ENCODE measurements at places on chromosomes 4 and X.

DNA sequence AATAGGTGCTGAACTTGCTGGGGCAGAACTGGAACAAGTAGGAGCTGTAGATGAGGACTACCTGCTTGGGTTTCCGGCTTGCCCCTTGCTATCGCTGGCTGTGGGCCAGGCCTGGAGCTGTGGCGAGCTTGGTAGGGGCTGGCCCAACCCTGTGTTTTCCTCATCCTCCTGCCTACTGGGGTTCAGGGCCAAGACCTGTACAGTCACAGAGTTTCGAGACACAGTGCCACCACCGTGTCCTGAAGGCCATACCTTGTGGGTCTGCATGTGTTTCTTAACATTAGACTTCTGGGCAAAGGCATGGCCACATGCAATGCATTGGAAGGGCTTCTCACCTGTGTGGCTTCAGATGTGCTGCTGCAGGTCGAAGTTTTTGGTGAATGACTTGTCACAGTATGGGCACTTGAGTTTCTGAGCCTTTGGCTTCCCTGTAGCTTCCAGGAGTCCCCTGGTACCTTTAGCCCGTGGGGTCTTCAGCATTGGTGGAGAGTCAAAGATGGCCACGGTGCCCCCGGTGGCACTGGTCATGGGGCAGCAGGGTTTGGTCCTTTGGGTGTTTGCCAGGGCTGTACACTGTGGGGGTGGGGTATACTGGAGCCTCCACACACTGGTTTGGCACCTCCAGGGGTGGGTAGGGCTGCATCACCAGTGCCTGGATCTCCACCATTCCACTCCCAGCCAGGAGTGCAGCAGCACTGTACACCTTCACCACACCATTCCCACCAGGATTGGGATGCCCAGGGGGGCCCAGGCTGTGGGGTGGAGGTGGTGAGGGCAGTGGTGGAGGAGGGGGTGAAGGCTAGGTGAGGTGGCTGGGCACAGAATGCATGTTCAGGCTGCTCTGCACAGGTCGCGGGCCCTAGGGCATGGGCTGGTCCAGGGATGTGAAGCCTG is 52.1 kb downstream of the CFAP299 start:
- DNase-seq: no peak

GRCh38 chrX:40496728-40497127 is 84.0 kb upstream of the ATP6AP2 start:
- DNase-seq: no peak

GRCh38 chr4:185395238-185395955 is at the start of gene LRP2BP:
LRP2BP (minus strand) TSS chr4:185395924; CDS start chr4:185378186, 17,738 bp downstream.
- no peak for DNase-seq

- DNase-seq: no peak
Measured at GRCh38 chr4:169420291-169420690, 149.5 kb upstream of the SH3RF1 start.

DNA sequence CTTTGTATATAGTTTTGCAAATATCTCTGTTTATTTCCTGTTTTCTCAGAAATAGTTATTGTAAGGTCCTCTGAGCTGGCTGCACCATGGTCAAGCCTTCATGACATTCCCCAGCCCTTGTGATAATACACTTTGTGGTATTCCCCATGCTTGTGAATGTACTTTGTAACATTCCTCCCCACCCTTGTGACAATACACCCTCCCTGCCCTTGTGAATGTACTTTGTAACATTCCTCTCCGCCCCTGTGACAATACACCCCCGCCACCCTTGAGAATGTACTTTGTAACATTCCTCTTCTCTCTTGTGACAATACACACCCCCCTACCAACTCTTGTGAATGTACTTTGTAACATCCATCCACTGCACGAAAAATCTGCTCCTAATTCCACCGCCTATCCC is 530.7 kb downstream of the CENPC start:
- no peak for DNase-seq

DNA sequence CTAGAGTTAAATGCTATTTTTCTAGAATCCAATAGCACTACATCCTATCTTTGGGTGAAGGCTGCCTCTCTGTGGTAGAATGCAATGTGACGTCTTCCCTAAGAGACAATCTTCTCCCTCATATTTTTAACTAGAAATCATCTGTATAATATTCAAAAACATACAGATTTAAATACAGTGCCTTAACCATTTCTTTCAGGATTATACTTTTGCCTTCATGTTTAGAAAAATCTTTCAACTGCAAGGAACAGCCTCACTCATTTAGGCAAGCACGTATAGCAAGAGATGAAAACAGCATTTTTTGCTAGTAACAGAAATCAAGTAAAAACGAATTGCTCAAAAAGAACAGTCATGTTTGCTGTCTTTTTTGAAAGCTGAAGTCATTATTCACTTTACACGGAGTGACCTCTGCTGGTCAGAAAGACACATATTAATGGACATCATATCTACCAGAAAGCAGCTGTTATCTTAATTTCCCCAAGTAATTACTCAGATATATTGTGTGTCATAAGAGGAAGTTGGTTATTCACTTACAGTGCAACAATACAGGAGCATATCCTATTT is 422.3 kb downstream of the STPG2 start:
- DNase-seq: no peak

GRCh38 chrX:135000516-135000915 is 9.7 kb downstream of the SMIM10 start:
- no peak for DNase-seq

DNA sequence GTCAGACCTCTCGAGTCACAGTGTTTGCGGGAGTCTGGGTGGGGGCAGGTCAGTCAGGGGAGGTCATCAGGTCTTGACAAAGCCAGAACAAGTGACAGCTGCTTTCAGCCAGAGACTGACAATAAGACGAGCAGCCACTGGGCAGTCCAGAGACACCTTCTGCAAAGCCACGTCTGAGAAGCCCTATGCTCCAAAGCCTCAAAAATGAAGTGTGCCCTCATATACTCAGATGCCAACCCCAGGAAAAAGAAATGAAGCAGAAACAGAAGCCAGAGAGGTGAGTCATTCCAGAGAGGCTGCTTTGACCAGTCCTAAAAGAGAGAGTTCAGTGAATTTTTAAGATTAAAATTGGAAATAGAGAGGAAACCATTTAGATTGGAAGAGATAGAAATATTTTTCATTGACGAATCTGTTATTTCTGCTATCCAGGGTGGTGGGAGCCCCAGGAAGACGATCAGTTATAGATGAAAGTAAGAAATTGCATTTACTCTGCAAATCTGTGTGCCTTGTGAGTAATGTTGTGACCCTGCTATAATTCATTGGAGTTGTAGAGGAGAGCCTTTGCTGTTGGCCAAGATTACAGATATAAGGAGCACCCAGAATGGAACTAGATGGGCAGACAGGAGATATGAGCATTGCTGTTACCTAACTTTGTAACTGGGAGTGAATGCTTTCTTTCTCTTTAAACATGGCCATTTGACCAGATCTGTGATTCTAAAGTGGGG is 77.9 kb downstream of the LRRC66 start:
- DNase-seq: no peak

DNA sequence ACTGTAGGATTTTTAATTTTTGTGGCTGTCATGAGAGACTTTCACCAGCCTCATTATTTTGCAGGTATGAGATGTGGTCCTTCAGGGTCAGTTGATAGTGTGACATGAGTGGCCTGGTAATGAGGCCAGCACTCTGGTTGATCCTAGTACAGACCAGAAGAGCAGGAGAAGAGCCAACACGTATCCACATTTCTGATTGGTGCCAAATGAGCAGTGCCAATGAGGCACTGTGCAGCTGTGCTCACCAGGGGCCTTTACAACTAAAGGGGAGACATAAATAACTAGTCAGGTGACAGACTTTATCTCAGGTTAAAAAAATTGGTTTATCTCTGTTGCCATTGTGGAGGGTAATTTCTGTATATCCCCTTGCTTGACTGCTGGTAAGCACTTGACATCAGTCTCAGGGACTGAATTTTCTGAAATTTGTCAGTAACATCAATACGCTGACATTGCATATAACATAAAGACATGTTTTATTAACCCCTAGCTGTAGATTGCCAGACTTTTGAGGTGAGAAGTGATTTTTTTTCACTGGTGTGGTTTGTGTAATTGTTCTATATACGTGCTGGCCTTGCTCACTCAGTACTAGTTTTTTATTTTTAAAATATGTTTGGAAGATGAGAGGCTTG is 101.2 kb downstream of the AFF1 start:
- no peak for DNase-seq

DNA sequence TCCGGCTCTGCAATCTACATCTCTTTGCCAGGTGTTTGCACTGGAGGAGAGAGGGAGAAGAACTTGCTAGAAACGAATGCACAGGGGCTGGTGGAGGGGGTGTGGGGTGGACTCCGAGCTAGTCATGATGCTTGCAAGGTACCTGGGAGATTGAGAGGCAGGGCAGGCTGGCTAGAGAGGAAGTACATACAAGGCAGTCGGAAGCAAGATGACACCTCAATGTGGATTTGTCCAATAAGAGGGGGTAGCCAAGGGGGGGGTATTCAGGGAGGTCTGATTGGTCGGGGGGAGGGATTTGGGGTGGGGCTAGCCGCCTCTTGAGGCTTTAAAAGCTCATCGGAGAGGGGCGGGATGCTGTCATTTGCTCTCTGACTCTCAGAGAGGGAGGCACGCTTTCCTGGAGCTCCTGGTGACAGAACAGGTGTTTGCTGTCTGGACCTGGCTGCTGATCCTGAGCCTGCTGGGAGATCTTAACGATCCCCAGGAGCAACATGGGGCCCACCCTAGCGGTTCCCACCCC is at the start of gene GPR50:
Gene GPR50 (plus strand): TSS at position 354 of the 520 bp plus-strand sequence. CDS start 138 bp downstream, at position 492.
- no peak for DNase-seq

GRCh38 chrX:134688031-134688823 is 30.0 kb upstream of the PLAC1 start:
- no peak for DNase-seq

GRCh38 chr4:35342833-35343232 is 901.5 kb downstream of the ARAP2 start:
- no peak for DNase-seq

DNA sequence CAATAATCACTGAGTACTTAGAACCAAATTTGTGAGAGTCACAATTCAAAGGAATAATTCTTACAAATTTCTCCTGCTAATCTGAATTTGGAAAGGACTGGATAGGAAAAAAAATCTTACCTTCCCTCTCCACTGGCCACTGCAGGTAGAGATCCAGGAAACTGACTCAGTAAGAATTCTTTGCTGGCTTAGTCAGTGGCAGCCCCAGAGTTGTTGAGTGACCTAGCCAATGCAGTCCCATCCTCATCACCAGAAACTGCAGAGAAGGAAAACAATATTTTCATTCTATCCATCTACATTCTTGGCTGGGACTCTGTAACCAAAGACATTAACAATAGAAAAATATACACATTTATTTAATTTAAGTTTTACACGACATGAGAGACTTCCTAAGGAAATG is 572.0 kb downstream of the ADGRL3 start:
- DNase-seq: no peak

DNA sequence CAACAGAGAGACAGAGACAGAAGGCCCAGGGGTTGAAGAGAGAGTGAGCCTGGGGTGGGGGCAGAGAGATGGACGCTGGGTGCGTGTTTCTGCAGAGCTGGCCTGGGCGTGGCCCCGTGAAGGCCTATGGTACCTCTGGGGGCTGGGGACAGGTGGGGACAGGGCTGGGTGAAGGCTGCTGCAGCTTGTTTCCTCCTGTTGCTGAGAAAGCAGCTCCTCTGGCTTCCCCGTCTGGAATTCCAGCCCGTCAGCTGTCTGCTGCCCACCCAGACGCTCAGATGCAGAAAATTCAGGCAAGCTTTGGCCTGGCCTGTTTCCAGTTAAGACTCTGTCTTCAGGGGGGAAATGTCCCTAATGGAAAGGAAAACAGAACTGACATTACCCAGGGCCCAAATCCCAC is 76.8 kb upstream of the PSAPL1 start:
- no peak for DNase-seq

DNA sequence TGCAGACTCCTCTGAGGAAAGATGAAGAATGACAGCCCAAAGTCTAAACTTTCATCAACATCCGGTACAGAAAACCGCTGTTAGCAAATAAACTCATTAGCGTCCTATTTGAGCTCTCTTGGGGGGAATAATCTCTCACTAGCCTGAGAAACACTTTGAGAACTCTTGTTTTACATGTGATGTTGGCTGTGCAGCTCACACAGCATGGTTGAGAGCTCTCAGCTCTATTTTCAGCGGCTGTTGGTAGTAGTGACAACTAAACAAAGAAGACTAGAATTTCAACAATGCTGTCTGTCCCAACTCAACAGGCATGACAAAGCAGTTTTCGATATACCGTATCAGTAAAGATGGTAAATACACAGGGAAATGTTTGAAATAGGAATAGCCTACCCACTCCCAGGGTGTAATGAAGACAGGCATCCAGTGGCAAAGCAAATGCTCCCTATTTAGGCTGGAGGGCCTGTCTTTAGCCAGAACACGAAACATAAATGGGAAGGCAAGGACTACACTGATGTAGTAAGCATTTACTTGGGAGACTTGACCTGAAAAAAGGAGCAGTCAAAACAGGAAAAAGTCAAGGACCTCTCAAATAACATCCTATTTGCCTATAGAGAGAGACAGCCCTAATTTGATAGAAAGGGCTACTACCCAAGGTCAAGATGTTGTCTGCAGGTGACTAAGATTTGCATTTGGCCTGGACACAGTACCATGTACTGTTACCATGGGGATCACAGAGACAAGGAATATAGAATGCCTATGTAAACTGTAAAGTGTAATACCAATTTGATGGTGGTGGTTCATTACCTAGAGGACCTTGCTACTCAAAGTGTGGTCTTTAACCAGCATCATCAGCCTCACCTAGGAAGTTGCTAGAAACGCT is 60.4 kb downstream of the PPEF2 start:
- no peak for DNase-seq

DNA sequence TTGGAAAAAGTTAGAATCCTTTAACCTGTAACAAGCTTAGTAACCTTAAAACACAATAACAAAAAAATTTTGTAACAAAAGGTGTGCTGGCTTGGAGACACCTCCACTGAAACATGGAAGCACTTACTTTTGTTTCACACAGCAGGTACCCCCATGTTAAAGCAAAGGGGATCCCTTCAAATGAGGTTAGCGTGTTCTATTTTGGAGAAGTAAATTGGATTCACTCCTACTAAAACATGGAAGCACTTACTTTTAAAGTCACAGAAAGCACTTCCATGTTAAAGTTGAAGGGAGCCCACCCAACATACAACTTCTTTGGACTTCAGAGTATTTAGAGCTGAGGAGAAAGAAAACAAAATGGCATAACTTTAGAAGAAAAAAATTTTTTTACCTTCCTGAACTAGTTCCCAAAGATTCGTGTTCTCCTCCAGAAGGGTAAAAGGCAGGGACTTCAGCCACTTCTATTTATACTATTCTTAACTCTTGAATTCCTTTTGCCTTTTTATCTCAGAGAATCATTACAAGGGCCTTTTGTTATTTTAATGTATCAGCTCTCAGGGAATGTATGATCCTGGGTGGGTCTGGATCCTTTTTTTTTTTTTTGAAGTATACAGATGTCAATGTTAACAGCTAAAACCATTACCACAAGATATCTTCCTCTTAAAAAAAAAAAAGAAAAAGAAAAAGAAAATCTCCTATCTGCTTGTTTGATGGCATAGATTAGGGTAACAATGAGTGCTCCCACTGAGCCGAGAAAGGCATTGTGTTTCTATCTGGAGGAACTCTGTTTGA is 11.5 kb downstream of the LARP7 start:
- no peak for DNase-seq
